ENCODE measurements at places on chromosomes 13 and 19.

DNA sequence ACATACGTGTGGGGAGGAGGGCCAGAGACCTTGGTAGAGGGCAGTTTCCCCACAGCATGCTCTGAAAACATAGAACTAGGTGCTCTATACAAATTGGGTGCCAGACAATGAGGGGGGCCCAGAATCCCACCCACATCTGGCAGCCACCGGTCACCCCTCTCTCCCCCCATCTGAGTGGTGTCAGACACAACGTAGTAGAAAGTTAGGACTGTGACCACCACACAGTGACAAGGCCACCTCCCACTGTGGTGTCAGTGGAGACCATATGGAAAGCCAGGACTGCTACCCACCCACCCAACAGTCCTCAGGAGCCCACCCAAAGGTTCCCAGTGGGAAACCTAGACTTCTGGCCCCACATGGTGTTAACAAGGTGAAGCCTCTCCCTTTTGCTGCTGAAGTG, 2.1 kb upstream of the ATP4B start:
- DNase-seq = no peak

DNA sequence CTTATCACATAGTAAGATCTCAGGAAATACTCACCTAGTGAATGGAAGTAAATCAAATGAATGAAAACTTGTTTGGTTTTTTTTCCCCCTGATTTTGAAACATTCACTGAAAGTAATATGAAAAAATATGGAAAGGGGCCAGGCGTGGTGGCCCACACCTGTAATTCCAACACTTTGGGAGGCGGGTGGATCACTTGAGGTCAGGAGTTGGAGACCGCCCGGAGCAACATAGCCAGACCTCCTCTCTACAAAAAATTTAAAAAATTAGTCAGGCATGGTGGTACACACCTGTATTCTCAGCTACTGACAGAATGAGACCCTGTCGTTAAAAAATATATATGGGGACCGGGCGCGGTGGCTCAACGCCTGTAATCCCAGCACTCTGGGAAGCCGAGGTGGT, 149.6 kb downstream of the SIPA1L3 start:
- DNase-seq = no peak

DNA sequence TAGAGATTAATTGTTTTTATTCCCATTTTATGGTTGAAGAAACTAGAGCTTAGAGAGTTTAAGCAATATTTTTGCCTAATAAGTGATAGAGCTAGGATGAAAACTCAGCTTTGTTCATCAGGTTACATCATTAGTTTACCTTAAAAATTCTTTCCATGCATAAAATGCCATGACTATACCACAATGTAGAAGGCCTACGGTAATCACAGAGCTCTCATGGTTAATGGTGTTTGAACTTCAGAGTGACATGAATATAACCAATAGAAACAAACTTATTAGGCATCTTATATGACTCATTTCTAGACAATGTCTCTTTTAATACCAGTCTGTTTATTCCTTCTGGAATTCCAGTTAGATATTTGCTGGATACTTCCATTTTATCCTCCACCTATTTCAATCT, 78.5 kb downstream of the FGF9 start:
- DNase-seq = no peak

GRCh38 chr19:29651622-29652394, 13.5 kb upstream of the PLEKHF1 start:
- no peak for DNase-seq

- no peak for DNase-seq
These were observed 6.9 kb downstream of the B3GNT8 start for GRCh38 chr19:41420101-41420880.

DNA sequence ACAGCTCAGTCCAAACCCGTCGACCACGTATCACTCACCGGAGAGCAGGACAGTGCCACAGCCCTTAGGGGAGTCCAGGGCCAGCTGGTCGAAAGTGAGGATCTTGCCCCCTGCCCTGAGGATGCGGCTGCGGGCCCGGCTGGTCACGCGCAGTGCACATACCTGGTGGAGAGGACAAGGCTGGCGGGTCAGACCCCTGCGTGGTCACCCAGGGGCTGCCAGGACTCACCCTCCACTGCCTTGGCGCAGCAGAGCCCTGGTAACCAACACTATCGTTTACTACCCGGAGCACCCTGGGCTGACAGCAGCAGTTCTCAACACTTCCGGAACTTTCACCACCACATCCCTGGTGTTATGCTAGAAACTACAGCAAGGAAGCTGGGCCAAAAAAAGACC, 1.2 kb upstream of the FAM83E start:
- no peak for DNase-seq

All from stimulated activated CD8-positive, alpha-beta memory T cell treated with anti-CD3 and anti-CD28 coated beads, Interleukin-2, amount 100 ng/mL, for 1 hour (primary cell).